ENCODE measurements at places on chromosomes 12 and 14.

GRCh38 chr12:72543777-72544467 lies 271.8 kb downstream of the TRHDE start:
- no peak for DNase-seq

DNA sequence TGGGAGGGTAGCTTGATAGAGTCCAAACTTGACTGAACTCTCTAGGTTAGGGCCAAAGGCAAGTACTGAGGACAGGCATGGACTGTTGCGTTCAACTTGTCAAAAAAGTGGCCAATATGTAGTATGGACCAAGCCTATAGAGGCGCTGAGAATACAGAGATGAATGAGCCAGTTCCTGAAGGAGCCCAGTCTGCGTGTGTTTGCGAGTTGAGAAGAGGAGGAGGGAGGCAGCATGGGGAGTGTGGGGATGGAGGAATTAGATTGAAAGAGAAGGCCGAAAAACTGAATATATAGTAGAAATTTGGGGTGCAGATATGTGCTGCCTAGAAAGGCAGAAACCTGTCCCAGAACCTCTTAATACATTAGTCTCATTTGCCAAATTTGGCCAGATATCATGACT lies 412.4 kb downstream of the PCNX1 start:
- no peak for DNase-seq

DNA sequence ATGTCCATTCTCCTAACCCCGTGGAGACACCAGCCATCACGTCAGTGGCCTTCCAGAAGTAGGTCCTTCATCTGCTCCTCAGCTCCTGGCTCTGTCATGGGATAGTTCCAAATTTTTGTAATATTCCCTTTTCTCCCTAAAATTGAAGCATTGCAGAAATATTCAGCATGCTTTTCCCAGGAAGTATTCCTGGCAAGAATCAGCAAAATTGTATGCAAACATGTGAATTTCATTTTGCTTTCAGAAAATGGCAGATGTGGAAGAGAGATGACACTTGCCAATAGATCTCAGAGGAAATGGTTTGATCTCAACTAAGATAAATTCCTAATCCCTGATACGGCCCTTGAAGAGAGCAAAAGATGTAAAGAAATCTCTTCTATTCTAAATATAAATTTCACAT lies 298.9 kb downstream of the ITPR2 start:
- DNase-seq: no peak

GRCh38 chr14:56855891-56856461 lies 45.7 kb upstream of the OTX2 start:
- DNase-seq: no peak

GRCh38 chr12:127649961-127650360 lies 617.0 kb upstream of the TMEM132C start:
- DNase-seq: peak; percentile 13

- no peak for DNase-seq
These were observed 210.6 kb upstream of the EGLN3 start for GRCh38 chr14:34161351-34162082.

GRCh38 chr14:92964124-92965109 lies 41.5 kb downstream of the CHGA start:
- no peak for DNase-seq

DNA sequence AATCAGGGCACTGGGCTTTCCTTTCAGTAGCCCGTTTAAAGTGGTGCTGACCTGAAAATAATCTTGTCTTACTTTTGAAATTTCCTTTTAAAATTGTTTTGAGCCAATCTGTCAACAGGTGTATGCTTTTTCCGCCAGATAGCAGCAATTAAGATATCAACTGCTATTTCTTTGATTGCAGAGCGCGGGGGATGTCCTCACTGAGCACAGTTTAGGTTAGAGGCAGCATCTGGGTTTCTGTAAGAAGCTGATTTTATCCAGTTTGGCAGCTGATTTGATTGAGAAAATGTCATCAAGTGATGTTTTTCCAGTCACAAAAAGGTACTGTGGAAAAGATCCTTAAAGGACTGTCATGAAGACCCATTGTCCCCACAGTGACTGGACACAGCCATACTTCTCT lies 371.8 kb downstream of the ADAMTS20 start:
- no peak for DNase-seq

DNA sequence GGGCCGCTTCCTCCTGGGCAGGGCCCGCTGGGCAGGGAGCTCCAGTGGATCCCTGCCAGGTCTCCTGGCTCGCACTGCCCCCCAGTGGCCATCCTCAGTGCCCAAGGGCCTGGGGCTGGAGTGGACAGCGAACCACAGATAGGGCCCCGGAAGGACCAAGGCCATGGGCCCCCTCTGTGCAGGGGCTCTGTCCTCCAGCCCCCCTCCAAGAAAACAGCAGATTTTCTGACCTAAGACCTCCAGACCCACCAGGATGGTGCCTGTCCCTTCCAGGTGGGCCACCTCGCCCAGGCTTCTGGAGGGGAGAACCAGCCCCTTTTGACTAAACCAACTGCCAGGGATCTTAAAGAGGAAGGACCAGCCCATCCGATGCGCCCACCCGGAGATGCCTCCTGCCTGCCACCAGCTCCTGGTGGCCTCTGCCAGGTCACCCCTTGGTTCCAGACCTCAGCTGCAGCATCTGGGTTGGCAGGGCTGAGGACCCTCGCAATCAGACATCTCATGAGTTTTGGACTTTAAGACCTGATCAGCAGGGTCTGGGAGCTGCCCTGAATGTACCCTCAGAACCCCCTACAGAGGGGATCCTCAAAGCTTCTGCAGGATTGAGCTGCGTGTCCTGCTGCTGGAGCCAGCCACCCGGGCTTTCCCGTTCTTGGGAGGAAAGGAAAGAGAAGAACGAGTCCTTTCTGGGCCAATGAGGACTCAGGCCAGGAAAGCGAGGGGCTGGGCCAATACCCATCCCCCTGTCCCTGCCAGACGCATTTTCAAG lies 325.8 kb upstream of the DIO3 start:
- DNase-seq: peak; percentile 79

Data from GM03348 (cell line).